EH (cell line): ENCODE measurements at places on chromosomes 7 and 10.
A peak's percentile ranks its signal among the peaks of the same experiment; 100 is the strongest.

DNA sequence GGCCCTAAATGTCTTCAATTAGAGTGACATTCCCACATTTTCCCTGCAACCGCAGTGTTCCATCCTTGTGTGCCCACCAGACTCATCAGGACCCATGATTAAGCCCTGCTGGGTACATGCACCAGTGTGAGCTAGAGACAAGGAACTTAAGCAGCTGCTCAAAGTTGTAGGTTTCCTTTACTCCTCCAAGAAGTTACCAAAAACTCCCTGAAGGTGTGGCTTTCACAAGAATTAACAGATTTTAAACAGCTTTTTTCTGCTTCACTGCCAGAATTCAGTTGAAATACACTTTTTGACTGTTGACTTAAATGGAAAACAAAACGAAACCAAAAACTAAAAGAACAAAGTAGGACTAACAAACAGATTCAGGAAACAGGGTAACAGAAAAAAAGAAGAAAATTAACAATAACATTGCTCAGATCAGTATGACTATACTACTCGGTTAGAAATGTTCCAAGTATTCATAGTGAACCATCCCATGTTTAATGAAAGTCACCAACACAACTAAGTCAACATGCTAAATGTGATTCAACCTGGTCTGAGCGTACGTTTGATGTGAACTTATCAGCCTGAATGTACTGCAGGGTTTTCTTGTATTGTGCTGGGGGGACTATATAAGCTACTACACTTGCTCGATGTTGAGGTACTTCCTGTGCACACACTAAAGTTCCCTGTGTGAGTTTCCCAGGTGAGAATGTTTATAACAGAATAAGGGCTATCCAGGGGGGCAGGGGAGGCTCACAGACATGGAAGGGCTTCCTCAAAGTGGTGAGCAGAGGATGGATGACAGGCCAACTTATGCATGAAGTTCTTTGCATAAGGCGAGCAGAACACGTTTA, 22.2 kb downstream of the SLC37A3 start:
- DNase-seq: no peak

DNA sequence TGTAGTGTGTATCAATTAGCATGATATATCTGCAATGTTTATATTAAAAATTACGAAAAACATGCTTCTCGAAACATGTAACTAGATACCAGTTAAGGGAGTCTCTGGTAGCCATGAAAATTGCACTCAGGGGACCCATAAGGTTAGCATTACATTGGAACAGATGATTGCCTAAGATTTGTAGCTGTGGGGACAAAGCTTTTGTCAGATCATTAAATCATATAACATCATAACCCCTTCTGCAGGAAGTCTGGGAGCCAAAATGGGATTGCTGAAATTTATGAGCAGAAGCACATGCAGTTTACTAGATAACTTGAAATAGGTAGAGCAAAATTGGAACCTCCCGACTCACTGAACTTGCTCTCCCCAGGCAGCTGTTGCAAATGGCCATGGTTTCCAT, 235.0 kb upstream of the IGFBP3 start:
- DNase-seq: no peak

DNA sequence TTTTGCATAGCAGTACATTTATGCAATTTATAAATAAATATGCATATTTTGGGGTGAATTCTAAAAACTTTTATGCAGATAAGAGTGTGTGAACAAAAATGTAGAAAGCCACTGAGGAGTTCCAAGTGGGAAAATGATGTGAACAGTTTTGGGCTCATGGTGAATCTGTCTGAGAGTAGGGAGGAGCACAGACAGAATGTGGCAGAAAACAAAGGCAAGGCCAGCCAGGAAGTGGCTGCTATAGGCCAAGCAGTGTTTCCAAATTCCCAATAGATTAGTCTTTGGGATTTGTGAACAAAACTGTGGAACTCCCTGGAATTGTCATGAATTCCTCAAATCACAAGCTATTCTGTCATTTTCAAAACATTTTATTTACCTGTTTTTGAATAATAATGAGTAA, 73.6 kb upstream of the AMPH start:
- no peak for DNase-seq

DNA sequence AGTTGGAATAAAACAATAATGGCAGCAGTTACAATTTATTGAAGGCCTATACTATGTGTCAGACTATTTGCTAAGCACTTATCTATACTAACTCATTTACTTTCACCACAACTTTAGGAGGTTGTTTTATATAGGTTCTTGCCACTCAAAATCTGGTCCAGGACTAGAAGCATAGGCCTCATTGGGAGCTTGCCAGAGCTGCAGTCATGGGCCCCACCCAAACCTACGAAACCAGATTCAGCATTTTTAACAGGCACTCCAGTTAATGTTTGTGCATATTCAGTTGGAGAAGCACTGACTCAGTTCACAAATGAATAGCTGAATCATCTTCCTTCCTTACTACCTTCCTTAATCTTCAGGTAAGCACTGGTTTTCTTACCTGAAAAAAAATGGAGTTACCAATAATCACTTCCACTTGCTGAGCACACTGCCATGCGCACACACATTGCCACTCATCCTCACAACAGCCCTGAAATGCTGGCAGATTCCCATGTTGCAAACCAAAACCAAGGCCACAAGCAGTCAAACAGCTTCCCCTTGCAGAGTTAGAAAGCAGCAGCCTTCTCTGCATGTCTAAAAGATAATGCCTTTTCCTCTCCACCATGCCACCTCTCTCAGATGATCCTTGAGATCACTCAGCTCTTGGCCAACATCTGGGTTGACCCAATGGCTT, 122.4 kb downstream of the SLC16A9 start:
- no peak for DNase-seq

- DNase-seq: no peak
Observed at GRCh38 chr7:151233804-151234203, 1.5 kb downstream of the CHPF2 start.

DNA sequence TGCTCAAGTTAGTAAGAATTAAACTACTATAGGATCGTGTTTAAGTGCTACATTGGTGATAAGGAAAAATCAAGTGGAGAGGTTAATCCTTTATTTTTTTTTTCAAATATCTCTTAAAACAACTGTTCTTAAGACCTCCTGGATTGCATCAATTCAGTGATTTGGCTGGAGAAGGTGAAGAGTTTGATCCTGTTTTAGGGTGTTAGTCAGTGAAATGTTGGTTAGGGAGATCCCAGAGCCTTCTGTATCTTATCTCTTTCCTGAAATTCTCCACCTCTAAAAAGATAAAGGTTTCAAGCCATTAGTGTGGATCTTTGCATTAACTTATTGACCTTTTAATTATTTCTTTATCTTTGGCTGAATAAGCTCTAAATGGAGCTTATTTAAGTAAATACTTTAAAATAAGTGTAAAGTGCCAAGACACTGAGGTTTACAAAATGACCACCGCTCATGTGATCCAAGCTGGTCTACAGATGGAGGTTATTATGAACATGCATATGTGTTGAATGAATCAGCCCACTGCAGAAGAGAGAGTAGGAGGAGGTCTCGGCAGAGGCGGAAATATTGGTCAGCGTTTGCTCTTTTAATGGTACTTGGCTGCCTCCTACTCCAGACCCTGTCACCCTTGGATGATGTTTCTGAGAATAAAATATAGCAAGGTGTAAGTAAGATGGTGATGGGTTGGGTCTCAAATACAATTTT, 51.8 kb upstream of the BMPER start:
- peak; percentile 91 for DNase-seq

DNA sequence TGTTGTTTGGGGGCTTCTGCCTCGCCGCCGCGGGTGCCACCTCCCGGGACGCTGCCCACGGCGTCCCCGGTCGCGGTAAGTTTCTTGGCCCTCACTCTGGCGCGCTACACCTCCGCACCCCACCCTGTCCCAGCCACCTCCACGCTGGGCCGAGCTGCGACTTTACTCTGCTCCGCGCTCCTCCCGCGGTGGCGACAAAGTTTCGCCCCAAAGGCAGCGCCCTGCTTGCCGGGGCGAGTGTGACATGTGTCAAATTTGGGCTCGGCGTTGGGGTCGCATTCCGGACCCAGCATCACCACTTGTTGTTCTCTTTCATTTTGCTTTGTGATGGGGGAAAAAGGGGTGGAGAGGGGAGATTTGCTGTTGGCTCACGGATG, 167.7 kb upstream of the PPP1R3A start:
- no peak for DNase-seq

GRCh38 chr10:101619983-101620382, 31.9 kb downstream of the DPCD start:
- DNase-seq: no peak

- no peak for DNase-seq
Observed at GRCh38 chr7:90661290-90662151, 65.4 kb downstream of the CDK14 start.
